ENCODE measurements at places on chromosomes 12 and 14. TPM values are rescaled to one million over a fixed set of nuclear protein-coding genes. Genes with fewer than 3 reads are reported as not detected.

RASSF3 gene
- total RNA-seq, result 12.9 TPM

- DNase-seq, result no peak
These were observed 798 bp downstream of the CCDC198 start for GRCh38 chr14:57492859-57493258.

PCNX4 gene
- 51.4 TPM for total RNA-seq

DNA sequence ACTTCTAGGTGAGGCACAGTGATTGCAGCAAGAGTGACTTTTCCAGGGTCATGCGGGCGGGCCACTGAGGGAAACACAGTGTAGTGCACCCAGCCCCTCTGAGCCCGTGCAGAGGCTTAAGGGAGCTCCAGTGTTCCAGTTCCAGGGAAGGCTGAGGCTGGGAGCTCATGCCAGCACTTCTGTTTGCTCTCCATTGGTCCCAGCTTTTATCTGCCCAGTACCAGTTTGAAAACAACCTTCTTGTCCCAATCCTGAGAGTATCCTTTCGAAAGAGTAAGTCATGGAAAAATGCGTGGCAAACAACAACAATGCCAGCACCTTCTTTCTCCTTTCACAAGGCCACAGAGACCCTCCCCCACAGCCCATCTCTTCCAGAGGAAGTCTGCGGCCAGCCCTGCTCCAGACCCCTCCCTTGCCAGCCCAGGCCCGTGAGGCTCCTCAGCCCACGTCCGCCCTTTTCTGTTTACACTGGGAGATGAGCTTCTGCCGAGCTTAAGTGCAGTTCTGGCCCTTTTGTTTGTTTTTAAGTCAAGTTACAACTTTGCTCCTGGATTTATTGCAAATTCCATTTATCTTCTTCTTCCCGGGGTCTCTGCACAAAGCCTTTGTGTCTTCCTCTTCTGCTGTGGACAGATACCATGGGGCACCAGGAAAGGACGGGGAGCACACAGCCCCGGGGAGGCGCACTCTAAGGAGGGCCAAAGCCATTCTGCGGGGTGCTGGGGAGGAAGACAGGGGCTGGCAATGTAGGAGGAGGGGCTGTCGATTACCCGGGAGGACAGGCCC is 185.6 kb downstream of the ZFP36L1 start:
- DNase-seq, result no peak

GRCh38 chr14:75991753-75992152 is 6.2 kb downstream of the IFT43 start:
- DNase-seq, result no peak

DNA sequence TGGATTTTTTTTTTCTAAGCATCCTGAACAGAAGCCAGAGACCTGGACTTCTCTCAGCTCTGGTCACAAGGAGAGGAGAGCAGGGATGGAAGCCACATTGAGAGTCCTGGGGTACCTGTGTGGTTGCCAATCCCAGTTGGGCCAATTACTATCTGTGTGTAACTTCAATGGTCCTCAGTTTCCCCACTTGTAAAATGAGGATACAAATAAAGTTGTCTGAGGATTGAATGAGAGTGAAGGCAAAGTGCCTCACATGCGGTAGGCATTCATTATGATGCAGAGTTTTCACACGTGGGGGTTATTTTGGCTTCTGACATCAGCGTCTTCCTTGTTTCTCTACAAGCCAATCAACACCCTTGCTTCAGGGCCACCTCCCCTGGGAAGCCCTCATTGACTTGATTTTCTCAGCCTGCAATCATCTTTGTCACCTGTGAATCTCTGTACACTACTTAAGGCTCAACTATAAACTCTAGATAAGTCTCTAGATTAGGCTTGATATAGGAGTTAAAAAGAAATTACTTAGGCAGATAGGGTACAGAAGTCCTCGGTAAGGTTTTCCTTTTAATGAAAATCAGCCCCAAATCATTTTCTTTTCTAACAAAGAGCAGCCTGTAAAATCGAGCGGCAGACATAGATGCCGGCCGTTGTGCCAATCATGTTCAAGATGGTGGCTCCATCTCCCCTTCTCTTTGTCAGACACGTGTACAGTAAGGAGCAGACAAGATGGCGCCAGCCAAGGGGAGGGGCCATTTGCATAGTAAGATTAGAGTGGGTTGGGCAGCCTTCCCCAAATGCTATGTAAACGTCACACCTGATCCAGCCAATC is 37.8 kb upstream of the FICD start:
- DNase-seq, result no peak

UNC79 gene
- under 0.01 TPM for total RNA-seq
